ENCODE measurements at places on chromosomes 16 and 17.
A peak's percentile ranks its signal among the peaks of the same experiment; 100 is the strongest.

DNA sequence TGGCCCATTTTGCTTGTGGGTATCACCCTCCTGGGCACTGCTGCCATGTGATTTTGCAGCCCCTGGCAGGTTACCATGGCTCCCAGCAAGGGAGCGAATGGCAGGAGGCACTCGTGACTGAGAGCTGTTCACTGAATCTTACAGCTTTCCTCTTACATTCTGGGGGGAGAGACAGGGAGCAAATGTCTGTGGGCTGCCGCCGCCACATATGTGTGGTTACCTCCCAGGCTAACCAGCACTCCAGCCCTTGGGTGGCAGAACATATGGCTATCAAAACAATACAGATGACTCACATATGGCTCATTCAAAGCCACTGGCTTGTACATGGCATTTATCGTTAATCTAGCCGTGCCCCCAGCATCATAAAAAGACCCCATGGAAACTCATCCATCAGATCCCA, 19.8 kb downstream of the GTF3C1 start:
- peak; percentile 84 for DNase-seq

- peak; percentile 53 for DNase-seq
These were observed 18.7 kb upstream of the ANKRD40CL start for GRCh38 chr17:50785946-50786570.

GRCh38 chr16:52843381-52843780, 209.3 kb downstream of the CHD9NB start:
- DNase-seq, result no peak

DNA sequence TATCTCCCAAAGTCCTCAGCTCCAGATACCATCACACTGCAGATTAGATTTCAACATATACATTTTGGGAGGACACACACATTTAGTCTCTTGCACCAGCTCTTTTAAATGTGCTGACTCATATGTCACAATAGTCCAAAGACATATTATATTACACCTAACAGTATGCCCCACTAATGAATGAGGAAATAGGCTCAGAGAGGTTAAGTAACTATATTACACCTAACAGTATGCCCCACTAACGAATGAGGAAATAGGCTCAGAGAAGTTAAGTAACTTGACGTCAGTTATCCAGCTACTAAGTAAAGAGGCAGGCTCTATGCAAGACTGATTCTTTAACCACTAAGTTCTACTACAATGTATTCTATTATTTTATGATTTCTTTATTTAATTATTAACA, 9.7 kb downstream of the IRX6 start:
- no peak for DNase-seq

DNA sequence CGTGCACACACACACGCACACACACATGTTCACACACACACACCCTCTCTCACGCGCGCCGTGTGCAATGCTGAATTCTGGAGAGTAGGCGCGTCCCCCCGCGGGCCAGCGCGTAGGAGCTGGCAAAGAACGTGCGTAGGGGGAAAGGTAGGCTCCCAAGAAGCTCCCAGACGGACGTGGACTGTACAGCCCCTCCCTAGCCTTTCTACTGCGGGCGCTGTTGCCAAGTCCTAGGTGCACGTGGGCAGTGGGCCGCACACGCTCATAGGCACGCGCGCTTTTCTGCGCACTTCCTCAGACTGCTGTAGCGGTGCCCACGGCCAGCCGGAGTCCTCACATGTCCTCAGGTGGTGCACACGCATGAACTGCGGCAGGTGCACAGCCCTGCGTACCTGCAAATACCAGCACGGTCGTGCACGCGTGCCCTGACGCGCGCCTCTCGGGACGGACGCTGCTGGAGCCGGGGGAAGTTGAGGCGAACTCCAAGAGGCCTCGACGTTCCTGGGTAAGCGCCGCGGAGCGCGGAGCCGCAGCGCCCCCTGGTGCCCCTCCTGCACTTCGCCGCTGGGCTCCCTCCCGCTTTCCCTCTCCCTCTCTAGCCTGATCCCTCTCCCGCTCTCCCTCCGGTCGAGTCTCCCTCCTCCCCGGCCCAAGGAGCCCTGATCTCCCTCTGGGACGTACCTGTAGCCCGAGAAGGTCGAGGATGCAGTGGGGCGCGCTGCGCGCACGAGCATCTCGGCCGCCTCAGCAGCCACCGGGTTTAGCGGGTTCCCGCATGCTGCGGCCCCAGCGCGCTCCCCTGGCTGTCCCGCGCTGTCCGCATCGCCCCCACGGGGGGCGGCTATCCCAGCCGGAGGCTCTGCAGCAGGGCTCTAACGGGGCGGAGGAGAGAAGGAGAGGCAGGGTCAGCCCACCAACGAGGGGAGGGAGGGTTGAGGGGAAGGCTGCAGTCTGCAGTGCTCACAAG, 749 bp downstream of the GRIN2A start:
- peak; percentile 49 for DNase-seq

DNA sequence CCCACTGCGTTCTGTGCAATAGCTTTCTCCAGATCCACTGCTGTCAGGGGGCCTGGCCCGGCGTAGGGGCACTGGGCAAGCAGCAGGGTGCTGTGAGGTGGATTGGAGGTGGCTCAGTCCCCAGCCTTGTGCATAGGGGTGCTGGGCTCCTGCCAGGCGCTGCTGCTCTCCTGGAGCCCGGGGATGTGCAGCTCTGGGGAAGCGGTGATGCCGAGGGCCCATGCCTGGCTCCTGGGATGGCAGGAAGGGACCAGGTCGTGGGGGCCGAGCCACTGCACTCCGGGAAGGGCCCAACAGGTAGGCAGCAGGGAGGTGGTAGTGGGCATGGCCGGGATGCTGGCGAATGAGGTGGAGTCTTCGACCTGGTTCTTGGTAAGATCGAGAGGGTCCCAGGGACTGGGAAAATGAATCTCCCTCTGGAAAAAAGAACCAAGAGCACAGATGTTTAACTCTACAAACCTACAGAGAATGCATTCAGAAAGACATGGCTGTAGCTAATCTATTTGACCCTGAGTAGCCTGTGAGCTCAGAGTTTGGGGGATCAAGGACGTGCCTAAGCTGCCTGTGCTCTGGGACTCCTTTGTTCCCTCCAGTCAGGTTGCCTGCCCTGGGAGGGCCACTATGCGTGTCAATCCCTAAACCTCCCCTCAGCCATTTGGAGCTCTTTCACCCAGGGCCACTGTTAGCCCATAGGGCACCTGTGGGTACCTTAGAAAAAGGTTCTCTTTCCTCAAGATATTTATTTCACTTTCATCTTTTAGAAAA, 6.6 kb upstream of the SUPT4H1 start:
- DNase-seq, result no peak

- no peak for DNase-seq
These were observed 56.9 kb upstream of the SOX9 start for GRCh38 chr17:72063756-72064450.

DNA sequence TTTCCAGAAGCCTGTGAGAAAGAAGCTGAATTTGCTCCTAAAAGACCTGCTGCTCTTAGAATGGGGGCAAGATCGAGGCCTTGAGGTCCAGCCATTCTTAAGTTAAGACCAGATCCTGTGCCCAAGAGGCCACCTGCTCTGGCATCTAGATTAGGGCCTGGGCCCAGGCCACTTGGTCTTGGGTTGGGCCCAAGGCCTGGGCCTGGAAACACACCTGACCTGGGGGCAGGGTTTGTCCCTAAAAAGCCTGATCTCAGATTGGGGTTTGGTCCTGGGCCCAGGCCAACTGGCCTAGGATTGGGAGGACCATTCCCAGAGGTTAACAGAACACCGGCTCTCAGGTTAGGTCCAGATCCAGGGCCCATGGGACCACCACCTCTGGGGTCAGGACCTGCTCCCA, 12.9 kb downstream of the CHTF8 start:
- DNase-seq, result no peak

GRCh38 chr16:8867216-8867931, 1.4 kb downstream of the CARHSP1 start:
- no peak for DNase-seq

DNA sequence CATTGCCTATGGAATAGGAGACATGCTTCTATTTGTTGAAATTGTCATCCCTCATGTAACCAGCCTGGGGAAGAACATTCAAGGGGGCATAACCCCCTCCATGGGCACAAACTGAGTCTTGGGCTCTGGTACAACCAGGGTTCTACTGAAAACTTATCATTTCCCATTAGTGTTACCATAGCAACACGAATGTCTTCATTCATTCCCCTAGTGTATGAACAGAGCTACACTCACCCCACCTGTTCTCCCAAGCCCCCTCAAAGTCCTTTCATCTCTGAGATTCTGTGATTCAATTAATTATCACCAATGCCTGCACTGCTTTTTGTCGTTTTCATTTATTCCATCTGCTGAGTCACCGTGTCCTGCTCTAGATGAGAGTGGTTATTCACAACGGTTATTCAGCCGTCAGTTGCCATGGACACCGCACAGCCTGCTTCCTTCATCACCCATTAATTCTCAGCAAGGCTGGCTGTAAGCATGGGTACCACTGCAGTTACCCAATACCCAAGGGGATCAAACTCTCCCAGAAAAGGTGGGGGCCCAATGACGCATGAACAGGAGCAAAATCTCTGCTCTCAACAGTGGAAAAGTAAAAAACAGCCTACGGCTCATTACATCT, 1.6 kb upstream of the GAST start:
- peak; percentile 89 for DNase-seq

DNA sequence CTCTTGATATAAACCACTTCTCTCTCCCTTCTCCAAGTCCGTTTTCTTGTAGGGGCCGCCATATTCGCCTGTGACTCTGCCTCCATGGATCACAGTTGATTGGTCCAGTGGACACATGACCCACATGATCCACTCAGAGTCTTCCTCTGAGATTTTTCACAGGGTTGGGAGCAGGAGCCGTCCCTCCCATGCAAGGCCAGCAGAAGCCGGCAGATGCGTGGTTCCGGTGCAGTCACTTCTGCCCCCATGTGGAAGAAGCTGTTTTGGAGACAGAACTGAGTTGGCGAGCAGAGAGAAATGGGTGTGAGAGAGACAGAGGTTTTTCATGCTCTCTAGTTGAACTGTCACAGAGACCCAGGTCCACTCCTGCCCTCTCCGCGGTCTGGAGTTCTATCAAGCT, 83.3 kb downstream of the C16orf95 start:
- DNase-seq, result peak; percentile 33

DNA sequence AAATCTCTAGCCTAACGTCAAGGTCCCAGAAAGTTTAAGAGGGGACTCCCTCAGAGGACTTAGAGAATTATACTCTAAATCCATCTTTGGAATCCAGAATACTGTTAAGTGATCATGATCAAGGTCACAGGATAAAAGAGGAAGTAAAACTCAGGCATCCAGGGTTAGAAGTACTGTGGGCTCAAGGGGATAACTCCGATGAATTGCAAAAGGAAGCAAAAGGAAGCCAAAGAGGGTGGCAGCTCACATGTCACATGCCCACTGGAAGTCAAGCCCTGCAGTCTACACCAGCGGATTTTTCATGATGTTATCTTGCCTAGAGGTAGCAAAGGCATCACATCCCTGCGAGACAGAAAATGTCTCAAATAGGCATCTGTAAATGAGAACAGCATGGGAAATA, 3.8 kb downstream of the ZNF821 start:
- no peak for DNase-seq

All from astrocyte (in vitro differentiated cells and primary cell).